ENCODE measurements at places on chromosomes 11 and 22.

DNA sequence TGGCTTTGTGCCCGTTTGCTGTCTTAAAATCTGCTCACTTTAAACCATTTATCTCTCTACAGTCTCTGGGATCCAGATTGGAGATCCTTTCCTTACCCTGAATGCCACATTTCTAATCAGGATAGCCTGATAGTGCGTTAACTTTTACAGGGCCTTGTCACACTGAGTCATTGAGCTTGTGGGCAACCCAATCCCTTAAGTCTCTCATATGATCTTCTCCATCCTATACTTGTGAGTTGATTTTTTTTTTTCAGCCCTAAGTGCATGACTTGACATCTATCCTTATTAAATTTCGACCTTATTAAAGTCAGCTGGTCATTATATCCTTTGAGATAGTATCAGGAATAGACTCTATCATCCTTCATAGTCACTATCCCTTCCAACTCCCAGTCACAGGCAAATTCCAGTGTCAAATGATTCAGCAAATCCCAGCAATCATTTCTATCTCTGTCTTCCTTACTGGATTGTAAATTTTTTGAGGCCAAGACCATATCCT lies 57.7 kb downstream of the TEAD1 start:
- no peak for DNase-seq

GRCh38 chr11:119367661-119368120 lies 13.8 kb downstream of the USP2 start:
- no peak for DNase-seq

DNA sequence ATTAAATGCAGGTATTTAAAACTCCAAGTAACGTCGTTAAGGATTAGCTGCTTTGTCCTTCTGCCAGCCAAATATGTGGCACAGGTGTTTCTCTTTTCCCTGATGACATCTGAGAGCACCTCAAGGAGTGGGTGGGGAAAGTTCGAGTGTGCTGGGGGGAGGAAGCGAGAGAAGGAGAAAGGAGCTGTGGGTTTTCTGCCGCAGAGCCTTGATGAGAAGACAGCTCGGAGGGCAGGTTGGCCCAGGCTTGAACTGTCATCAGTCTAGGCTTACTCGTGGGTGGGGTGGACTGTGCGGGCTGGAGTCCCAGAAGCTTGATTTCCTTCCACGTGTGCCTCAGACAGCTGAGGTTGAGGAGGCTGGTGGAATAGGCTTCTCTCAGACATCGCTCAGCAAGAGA lies 15.2 kb upstream of the SORL1-AS1 start:
- peak; percentile 20 for DNase-seq

- no peak for DNase-seq
Measured at GRCh38 chr11:68946416-68947090, 34.2 kb downstream of the MRGPRD start.

GRCh38 chr11:99489581-99489980 lies 468.8 kb downstream of the CNTN5 start:
- DNase-seq, result no peak

- no peak for DNase-seq
Measured at GRCh38 chr11:110077831-110078325, 15.3 kb upstream of the ZC3H12C start.

DNA sequence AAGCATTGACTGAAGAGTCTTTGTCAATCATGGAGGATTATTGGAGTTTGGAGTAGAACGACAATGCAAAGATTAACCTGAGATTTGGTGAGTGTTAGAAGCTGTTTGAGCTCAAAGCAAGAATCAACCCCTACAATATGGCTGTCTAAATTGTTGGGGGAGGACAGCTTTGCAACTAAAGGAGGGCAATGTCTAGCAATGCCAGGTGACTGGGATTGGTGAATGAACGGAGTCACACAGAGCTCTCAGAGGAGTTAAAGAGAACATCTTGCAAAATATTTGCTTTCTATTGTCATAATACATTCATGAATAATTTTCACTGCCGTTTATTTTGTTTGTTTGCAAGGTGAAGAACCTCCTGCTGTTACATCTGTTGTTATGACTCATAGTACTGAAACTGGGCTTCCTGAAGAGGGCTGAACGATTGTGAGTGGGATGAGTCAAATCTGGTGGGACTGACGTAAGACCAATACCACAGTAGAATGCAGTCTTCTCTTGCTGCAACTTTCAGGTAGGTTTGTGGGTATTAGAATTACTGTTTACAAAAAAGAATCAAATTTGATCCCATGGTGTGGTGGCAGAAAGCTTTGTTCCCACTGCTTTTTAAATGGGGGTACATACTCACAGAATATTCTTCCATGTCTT lies 281.9 kb downstream of the CADM1 start:
- DNase-seq, result peak; percentile 10

GRCh38 chr11:44532809-44533208 lies 32.7 kb upstream of the CD82 start:
- no peak for DNase-seq

- peak; percentile 88 for DNase-seq
Measured at GRCh38 chr11:117861151-117862018, 15.1 kb downstream of the FXYD6 start.

DNA sequence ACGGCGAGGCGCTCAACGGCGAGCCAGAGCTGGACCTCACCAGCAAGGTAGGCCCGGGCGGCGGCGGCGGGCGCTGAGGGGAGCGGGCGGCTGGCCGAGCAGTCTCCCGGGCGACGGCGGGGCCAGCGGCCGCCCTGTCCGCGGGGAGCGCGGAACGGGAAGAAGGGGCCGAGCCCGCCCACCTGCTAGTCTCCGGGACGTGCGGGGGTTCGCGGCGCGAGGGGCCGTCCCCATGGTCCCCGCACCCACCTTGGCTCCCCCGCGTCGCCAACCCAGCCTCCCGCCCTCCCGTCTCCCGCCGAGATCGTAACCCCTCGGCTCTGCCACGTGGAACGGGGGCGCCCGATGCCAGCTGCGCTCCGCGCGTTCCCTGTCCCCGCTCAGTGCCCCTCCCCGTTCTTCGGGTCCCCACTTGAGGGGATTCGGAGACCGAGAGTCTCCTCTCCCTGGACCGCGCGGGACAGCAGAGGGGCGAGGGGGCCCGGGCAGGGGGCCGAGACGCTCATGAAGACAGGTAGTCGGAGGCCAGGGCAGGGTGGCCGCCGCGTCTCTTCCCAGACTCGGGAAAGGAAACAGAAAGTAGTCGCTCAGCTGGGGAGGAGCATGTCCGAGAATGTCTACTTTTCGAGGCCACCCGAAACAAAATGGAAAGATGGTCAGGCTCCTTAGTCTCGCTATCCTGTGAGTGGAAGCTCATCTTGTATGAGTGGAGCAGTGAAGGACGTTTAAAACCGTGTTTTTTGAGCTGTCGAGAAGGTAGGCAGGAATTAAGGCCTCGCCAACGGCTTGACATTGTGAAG lies 557 bp downstream of the GTPBP1 start:
- no peak for DNase-seq

DNA sequence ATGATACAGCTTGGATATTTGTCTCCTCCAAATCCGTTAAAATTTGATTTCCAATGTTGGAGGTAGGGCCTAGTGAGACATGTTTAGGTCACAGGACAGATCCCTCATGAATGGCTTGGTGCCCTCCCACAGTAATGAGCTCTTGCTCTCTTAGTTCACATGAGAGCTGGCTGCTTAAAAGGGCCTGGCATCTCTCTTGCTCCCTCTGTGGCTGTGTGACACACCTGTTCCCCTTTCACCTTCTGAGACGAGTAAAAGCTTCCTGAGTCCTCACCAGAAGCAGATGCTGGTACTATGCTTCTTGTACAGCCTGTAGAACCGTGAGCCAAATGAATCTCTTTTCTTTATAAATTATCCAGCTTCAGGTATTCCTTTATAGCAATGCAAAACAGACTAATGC lies 3.5 kb downstream of the VPS37C start:
- DNase-seq, result no peak

DNA sequence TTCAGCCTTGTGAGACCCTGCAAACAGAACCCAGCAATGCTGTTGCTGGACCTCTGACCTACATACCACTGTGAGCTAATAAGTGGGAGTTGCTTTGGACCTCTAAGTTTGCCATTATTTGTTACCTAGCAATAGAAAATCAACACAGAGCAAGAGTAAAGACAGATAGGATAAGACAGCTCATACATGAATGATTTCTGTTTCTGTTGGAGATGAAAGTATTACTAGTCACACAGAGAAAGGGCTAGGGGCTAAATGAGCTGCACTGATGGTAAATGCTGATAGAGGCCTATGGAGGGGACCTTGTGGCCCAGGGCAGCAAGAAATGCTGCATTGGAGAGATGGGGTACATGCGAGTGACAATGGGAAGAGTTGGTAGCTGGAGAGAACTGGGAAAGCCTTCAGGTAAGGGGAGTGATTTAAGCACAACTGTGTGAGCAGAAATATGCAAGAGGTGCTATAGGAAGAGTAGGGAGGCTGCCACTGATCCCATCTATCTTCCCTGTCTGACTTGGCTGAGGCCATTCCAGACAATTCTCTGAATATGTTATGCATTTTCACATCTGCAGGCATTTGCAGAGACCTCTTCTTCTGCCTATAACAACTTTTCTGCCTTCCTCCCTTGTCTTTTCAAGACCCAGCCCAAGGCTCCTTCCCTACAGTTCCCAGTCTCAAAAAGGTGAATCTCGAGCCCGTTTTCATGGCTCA lies 46.1 kb upstream of the SYN3 start:
- no peak for DNase-seq

- no peak for DNase-seq
Measured at GRCh38 chr11:81420668-81421250, 1312.9 kb downstream of the FAM181B start.

GRCh38 chr11:79276736-79277325 lies 164.0 kb downstream of the TENM4 start:
- no peak for DNase-seq

GRCh38 chr11:121914508-121915059 lies 201.4 kb downstream of the BLID start:
- DNase-seq, result no peak

DNA sequence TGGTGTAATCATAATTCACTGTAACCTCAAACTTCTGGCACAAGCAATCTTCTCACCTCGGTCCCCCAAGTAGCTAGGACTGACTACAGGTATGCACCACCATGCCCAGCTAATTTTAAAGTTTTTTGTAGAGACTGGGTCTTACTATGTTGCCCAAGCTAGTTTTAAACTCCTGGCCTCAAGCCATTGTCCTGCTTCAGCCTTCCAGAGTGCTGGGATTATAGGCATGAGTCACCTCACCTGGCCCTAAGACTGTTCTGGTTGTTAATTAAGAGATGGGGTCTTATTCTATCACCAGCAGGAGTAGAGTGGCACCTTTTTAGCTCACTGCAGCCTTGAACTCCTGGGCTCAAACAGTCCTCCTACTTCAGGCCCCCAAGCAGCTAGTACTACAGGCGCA lies 52.0 kb upstream of the DEPDC7 start:
- DNase-seq, result no peak

DNA sequence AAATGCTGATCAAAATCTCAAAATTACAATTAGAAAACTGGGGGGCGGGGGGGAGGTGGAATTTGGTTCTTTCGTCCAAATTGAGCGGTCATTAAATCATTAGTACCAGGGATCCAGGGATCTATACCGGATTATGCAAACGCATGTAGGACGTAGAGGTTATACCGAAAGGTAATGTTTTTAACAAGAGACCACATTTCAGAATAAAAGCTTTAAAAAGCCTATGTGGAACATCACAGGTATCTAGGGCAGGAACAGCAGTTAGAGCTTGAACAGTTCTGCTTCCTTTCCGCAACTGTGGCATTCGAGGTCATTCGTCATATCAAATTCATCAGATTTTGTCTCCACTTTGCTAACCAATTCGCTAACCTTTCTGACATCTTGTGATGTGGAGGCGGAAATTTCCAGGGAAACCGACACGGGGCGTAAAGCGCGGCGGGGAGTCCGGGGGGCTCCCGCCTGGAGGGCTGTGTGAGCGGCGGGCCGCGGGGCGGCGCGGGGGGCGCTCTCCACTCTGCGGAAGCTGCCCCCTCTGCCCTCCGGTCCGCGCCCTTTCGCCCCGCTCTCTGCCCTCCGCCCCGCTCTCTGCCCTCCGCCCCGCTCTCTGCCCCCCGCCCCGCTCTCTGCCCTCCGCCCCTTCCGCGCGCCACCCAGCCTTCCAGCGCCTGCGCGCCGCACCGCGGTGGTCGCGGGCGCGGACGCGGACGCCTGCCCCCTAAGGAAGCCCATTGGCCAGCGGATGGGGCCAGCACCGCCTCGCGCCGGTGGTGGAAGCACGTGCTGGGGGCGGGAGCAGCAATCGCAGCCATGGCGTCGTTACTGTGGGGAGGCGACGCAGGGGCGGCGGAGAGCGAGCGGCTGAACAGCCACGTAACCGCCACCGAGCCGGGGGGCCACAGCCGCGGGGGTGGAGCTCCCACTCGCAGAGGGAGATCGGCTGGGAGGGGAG lies at the start of gene DDX25:
TSS of gene DDX25 (plus strand) at position 798 of the 949 bp plus-strand sequence. CDS start at position 808, 10 bp downstream.
- peak; percentile 96 for DNase-seq

GRCh38 chr11:72274435-72274834 lies 30.5 kb upstream of the PHOX2A start:
- no peak for DNase-seq

GRCh38 chr11:118763041-118763440 lies 27.9 kb downstream of the DDX6 start:
- DNase-seq, result no peak

DNA sequence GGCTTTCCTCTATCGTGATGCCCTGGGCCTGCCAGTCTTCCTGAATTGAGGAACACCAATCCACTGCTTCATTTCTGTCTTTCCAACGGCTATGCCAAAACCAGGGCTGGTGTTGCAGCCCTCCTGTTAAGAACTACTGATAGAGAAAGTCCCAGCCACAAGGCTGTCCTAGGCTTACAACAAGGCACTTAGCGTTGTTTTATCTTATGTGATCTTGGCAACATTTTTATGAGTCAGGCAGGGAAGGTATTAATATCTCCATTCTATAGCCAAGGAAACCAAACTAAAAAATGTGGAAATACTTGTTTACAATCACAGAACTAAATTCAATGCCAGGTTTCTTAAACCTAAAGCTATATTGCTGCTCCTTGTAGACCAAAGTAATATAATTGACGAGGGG lies 89.9 kb upstream of the AMOTL1 start:
- DNase-seq, result no peak

- DNase-seq, result no peak
Measured at GRCh38 chr11:44788536-44789261, 61.9 kb downstream of the TSPAN18 start.

DNA sequence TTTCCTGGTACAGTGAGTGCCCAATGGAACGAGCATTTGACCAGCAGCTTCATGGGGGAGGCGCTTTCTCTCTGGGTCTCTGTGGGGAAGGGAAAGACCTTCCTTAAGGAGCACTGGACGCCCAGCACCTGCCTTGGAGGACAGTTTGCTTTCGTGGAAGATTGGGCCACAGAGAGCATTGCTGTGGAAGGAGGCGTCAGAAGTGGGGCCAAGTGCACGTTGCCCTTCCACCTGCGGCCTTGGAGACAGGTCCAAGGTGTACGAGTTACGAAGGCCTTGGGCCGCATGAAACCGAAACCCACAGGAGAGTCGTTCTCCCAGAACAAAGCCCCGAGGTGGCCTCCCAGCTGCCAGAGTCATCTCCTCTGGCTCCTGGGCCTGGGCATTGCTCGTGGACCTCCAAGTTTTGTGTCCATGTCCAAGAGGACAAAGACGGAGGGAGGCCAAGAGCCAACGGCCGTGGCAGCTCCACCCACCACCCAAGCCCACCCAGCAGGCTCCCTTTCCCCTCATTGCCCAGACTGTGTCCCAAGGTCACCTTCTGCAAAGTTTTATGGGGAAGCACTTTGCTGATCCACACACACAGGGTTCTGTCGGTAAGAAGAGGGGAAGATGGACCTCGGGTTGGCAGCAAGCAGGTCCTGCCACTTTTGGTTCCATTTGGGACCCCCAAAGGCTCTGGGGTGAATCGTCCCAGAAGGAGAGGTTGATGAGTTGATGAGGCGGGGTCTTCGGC lies 5.8 kb upstream of the NLRP6 start:
- no peak for DNase-seq
